ENCODE measurements at places on chromosomes 7 and 10.

GRCh38 chr7:140610204-140611165 is 30.1 kb downstream of the DENND2A start:
- DNase-seq: no peak

DNA sequence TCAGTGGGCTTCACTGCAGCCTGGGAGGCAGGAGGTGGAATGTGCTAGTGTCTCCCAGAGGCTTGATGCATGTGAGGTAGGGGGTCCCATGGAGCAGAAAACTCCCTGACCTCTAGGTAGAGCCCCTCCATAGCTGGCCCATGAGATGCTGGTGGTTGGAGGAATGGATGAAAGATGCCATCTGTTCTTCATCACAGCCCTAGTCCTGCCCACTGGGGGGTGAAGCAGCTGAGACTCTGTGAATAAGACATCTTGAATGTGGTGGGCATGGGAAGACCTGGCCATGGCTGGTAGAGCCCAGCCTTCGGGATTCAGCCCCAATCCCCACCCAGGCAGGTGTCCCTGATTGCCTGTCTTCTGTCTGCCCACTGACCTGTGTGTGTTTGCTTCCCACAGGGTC is 92.5 kb downstream of the COL13A1 start:
- no peak for DNase-seq

DNA sequence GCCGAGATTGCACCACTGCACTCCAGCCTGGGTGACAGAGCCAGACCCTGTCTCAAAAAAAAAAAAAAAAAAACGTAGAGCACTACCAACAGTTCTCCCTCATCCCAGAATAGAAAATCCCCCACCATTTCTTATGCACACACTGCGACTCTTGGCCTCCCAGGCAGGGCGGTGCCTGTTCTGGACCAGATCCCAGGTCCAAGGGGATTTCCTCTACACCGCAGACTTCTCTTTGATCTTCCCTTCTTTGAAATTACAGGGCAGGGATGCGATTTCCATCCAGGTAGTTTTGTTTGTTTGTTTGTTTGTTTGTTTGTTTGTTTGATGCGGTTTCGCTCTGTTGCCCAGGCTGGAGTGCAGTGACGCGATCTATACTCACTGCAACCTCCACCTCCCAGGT is 91.8 kb downstream of the SEPTIN14 start:
- DNase-seq: no peak

- no peak for DNase-seq
These were observed 12.5 kb downstream of the NOBOX start for GRCh38 chr7:144391014-144391413.

DNA sequence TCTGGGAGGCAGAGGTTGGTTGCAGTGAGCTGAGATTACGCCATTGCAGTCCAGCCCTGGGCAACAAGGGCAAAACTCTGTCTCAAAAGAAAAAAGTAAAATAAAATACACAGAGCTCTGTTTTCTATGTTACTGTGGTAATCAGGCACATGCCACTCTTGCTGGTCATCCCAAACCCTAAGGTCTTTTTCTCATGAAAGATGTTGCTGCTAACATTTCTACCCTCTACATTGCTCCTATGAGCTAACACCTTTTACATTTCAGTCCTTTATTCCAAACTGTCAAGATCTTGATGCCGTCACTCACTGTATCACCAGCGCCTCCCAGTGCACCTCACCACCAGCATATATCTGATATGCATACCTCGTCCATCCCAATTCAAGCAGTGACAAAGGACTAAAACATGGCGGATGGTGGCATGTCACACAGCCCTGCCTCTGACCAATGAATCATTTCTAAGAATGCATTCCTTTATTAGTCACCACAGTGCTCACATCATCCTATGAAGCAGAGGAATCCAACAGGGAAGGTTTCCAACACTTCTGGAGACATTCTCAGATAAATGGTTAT is 4.3 kb downstream of the DAGLB start:
- DNase-seq: no peak

GRCh38 chr7:135801045-135801693 is 52.6 kb upstream of the FAM180A start:
- peak; percentile 26 for DNase-seq

GRCh38 chr7:137832382-137832781 is 14.4 kb downstream of the DGKI start:
- no peak for DNase-seq

GRCh38 chr10:33579996-33580395 is 245.5 kb upstream of the NRP1 start:
- no peak for DNase-seq

DNA sequence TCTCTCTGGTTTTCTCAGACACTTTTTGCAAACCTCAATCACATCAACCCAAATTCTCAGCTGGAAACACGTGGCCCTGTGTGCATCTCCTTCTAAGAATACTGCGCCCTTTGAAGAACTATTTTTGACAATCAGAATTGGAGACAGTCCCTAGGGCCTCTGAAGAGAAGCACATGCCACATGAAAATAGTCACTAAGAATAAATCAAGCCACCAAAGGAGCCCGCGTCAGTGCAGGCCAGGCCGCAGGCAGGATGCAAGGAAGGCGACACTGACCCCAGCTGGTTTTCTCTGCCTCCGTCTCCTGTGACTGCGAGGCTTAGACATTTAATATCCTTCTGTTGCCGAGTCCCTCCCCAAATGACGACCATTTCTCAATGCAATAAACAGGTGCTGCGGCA is 88.0 kb upstream of the ADAM12 start:
- no peak for DNase-seq

DNA sequence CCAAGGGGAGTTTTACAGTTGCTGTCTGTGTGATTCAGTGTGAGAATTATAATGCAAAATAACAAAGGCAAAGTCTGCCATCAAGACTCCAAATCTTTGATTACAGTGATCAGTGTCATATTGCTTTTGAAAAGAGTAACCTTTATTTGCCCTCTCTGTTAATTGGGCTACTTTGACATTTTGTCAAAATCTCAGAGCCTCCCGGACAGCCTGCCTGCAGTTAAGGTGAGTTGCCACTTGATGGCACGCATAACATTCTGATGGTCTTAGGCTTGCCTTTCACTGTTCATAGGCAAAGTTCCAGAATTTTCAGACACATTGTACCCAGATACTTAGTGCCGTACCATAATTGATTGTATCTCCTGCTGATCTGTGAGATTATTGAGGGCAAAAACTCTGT is 253.5 kb downstream of the ABCA13 start:
- no peak for DNase-seq

GRCh38 chr10:122464250-122464510 is 2.8 kb downstream of the HTRA1 start:
- no peak for DNase-seq

DNA sequence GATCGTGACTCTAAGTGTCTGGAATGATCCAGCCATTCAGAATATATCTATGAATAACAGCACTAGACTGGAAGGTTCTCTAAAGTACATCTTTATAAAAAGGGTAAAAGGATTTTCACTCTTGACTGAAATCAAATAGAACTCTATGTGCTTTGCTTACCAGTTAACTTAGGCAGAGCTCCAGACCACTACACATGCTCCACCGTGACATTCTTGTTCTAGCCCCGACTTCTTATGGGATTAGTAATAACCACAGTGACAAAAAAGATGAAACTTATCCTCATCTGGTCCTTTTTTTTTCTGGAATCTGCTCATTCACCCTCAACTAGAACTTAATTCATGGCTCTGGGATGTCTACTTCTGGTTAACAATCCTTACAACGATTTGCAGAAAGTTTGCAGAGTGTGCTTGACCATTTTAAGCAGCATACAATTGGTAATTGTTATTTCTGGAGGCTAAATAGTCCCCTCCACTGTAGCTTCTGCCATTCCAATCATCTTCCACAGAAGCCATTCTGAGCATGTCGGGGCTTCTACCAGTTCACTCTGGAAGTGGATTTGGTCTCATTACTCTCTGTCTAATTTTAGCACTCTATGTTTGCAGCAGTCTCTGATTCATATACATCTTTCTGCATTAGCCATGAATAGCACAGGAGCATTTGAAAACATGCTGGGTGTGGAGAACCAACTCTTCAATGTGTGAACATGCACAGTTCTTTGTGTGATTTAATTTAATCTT is 163.7 kb upstream of the CDC14C start:
- DNase-seq: no peak

GRCh38 chr10:71052076-71052660 is 160.2 kb upstream of the UNC5B start:
- DNase-seq: no peak

GRCh38 chr7:24718977-24719491 is 38.2 kb downstream of the GSDME start:
- DNase-seq: no peak

GRCh38 chr10:72174297-72174662 is 41.5 kb upstream of the ANAPC16 start:
- DNase-seq: no peak

GRCh38 chr10:110364531-110364937 is 59.8 kb upstream of the SMNDC1 start:
- DNase-seq: no peak

DNA sequence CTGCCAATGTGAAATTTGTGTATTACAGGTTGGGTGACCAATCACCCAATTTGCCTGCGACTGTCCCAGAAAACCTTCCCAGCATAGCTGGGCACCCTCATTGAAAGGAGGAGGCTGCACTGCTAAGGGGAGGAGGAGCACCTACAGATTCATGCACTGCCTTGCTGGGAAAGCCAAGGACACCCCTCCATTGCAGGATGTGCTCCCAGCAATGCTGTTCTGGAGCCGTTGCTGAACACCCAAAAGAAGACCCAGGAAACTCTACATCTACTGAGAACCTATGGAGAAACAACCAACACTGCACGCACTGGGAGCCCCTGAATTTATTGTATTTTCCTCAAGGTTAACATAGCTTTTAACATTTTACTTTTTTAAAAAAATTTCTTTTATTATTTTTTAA is 238.2 kb upstream of the GRB10 start:
- DNase-seq: no peak

DNA sequence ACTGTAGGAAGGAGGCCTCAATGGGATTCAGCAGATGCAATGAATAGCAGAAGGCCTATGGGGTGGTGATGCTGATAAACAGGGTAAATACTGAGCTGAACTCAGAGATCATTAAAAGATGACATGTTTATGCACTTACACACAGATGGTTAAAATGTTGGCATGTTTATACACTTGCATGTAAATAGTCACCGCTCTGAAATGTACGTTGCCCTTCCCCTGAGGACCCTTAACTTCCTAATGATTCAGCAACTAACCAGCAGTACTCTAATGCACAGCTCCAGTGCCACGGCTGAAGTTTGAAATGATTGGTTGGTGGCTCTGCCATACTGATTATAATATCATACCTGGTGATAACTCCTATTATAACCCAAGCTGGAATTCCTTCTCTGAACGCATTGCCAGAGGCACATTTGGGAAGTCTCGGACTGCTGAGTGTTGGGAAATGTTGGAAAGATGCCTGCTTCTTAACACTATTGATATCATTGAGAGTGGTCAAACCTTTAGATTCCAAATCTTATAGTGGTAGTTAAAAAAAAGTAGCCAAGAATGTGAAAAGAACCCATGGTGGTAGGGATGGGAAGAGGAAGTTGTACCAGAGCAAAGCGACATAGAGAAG is 3.7 kb upstream of the CAV1 start:
- DNase-seq: no peak

- no peak for DNase-seq
These were observed 37.8 kb upstream of the CACUL1 start for GRCh38 chr10:118792526-118792925.

DNA sequence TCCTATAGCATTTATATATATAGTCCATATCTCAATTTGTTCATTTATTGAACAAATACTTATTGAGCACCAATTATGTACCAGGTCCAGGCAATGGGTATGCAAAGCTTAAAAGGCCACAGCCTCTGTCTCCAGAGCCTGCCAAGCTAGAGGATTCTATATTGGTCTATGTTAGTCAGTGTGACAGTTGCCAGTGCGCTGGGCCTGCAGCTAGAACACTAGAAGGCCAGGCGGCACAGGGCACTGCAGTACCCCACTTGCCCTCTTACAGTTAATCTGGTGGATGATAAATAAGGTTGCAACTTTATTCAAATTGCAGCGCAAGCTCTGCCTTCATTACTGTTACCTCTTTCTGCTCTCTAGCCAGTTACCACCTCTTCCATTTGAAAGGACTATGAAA is 68.8 kb downstream of the PPP1R3C start:
- no peak for DNase-seq

DNA sequence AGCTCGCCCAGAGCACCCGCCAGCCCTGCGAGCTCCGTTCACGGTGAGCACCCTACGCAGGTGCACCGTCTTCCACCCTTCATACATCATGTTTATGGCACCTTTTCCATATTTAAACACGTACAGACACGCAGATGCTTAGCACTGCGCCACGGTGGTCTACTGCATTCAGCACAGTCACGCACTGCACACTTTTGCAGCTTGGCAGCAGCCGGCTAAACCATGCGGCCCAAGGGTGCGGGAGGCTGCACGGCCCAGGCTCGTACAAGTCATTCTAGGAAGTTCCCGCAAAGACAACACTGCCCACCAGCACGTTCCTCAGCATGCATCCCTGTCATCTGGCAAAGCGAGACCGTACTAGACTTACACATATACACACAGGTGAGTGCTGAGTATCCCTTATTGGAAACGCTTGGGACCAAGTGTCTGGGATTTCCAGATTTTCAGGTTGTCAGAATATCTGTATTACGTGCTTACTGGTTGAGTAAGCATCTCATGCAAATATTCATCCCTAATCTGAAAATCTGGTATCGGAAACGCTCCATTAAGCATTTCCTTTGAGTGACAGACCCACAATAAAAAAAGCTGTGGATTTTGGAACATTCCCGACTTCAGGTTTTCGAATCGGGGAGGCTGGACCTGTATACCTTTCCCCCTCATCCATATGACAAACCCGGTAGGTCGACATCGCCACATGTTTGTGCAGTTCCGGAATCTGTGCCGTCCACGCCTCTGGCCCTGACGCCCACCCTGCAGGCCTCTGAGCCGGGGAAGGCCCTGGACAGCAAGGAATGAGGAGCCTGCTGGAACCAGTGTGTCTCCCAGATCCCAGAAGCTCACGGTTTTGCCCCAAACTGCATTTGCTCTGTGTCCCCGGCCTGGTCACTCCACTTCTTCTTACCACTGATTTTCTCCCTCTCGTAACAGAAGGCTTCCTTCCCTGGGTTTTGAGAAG is 222.2 kb downstream of the ELFN1 start:
- no peak for DNase-seq

GRCh38 chr7:65980478-65981250 is 1.3 kb downstream of the GUSB start:
- DNase-seq: no peak

- DNase-seq: no peak
These were observed 87.6 kb upstream of the MACROH2A2 start for GRCh38 chr10:69965086-69965485.

DNA sequence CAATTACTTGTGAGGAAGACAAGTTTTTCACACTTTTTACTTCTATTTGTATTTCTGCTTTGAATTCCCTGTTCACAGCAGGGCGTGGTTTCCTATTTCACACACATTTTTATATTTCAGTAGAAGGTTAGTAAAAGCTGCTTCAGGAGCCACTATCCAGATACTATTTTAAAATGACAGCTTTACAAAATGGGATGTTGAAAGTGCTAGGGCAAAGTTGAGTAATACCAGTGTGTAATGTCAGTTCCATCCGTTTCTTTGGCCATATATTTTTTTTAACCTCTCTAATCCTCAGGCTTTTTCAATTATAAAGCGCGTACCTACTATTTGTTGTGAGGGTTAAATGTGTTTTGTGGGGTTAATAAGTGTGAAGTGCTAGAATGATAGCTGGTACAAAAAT is 276.6 kb downstream of the GPR158 start:
- no peak for DNase-seq

All from progenitor cell of endocrine pancreas (in vitro differentiated cells).